Fibroblast of villous mesenchyme (primary cell): ENCODE measurements at places on chromosomes 3 and 15.

DNA sequence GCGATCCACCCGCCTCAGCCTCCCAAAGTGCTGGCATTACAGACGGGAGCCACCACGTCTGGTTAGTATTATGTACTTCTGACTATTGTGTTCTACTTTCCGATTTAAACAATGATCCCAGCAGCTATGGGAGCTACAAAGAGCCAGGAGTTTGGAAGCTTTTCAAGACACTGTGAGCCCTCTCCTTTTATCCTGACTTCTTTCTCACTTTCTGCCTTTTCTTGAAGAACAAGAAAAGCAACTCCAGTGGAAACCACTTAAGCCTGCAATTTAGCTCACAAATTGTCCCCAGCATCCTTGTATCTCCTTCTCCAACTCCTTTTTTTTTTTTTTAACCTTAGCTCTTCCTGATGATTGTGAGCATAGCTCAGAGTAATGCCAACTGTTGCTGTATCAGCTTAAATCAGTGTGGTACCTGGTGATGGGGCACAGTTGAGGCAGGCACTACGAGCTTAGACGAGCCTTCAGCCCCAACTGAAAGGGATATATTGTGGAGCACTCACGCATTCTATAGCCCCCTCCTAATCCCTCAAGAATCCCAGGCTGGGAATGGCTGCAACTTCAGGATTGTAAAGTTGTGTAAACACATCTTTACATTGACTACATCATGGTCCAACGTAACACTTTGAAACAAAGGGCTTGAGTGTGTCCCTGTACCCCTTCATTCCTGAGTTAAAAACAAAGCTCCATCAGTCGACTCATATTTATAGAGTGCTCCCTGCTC, 677.0 kb downstream of the FHIT start:
- no peak for DNase-seq

DNA sequence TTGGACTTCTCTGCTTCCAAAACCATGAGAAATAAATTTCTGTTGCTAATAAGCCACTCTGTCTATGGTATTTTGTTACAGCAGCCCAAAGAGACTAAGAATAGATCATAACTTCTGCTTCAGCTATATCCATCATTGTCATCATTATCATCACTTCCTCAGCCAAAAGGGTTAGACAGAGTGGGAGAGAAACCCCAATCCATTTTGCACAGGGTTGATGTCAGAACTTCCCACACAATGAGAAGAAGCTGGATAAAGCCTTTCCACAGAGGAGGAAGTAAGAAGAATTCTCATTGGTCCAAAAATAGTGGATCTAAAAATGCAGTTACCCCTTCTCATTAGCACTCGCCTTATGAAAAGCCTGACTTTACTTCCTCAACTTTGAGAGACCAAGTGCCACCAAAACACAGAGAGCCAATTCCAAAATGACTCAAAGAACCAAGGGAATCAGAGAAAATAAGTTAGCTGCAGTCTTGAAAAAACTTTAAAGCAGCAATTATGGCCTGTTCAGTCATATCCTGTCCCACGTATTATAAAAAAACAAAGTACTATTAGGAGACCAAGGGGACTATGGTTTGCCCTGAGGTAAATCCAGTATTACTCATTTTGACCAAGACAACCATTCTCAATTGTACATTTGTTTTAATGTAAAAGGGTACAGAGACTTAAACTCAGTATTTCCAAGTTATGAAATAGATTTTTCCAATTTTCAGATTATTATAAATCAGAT, 80.2 kb downstream of the WNT5A start:
- no peak for DNase-seq

DNA sequence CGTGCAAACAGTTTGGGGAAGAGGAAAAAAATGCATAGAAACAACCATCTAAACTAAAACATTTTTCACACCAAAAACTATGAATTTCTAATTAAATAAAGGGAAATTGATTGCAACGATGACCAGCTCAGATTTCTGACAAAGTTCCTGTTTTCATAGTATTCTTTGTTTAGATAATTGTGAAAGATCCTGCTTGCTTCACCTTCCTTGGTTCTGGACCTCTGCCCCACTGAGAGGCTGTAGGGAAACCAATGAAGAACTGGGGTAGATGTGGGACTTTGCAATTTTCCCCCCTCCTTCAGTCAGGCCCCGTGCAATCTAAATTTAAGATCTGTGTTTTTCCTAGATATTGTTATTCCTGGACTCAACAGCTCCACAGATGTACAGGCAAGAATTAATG, 13.8 kb upstream of the TEX264 start:
- no peak for DNase-seq

DNA sequence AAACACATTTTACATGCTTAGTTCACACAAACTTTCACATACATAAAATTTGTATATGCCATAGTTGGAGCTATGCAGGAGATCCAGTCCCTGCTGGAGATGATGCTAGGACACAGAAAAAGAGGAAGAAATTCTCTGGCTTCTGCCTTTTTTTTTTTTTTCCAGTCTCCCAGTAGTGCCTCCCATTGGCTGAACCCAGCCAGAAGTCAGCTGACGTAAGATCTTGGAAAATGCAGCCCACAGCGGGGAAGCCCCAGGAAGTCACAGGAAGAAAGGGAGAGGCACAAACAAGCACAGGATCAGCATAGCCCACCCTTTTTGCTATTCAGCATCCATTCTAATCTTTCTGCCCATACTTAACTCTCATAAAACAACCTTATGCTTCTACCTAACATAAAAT, 38.5 kb downstream of the SCN11A start:
- DNase-seq, result peak; percentile 19

GRCh38 chr15:98155356-98155755, 194.9 kb downstream of the ARRDC4 start:
- DNase-seq, result peak; percentile 42
